NCI-H2029 treated with DMSO at 0.1 percent for 48 hours (cell line): ENCODE measurements at places on chromosomes 7 and 10.
A peak's percentile ranks its signal among the peaks of the same experiment; 100 is the strongest.

DNA sequence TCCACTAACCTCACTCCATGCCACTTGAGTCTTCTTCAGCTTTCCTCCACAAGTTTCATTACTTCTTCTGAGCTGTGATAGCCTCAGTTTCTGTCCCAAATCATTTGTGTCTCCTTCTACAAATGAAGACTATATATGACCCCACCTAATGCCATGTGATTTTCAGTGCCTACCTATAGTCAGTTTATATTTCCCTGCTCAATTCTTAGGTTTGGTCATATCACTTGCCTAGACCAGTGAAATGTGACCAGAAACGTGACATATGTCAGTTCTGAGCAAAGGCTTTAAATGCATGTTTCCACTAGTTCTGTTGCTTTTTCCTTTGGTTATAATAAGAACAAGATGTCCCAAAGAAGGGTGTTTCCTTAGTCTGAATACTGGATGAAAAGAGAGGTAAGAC lies 24.6 kb upstream of the REEP3 start:
- DNase-seq, result no peak

DNA sequence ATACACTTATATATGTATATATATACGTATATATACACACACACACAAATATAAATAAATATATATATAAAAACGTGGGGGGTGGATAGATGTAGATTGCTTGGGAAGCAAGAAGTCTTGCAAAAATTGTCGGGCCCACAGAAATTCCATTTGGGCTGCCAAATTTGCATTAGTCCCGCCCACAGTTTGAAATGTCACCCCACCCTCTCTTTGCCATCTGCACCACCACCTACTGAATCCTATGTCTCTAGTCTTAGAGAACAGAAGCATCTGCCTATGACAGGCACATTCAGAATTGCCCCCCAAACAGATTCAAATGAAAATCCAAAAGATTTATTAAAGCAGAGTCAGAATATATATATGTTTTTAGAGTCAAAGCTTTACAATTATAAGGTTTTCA lies 25.6 kb upstream of the CACNA2D1 start:
- DNase-seq, result no peak

- DNase-seq, result no peak
Measured at GRCh38 chr10:34884272-34884952, 69.3 kb upstream of the PARD3 start.

GRCh38 chr10:132293813-132294520 lies 13.8 kb downstream of the STK32C start:
- no peak for DNase-seq

DNA sequence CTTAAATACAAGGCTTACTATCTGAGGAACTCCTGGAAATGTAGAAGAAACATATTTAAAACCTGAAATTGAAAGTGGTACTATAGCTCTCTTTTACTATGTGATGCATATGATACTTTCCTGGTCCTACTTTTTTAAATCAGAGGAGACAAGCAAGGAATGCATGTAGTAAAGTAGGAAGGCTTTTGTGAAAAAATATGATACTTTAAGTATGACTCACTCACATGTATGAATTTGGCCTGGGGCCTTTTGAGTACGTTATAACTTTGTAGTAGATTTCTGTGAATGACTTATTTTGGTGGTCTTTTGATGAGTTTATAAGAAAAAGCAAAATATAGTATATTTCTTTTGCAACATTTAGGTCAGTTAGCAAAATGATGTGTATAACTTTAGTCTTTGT lies 53.8 kb downstream of the TAX1BP1 start:
- no peak for DNase-seq

GRCh38 chr10:102537367-102537766 lies 33.6 kb downstream of the SUFU start:
- no peak for DNase-seq

DNA sequence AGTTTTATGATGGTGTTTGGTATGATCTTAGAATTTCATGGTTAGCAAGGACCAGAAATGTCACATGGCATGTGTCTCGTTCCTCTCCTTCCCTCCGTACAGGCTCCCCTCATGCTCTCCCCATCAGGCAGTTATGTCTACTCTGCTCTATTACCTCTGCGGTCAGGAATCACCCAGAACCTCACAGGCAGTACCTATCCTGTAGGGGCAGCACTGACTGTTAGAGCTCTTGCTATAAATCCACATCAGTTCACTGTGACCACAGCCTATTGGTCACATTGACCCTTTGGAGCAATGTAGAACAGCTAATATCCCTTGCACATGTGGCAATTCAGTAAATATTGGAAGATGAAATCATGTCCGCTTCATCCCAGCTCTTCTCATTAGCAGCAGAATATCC lies 151.8 kb downstream of the WNT2 start:
- no peak for DNase-seq

DNA sequence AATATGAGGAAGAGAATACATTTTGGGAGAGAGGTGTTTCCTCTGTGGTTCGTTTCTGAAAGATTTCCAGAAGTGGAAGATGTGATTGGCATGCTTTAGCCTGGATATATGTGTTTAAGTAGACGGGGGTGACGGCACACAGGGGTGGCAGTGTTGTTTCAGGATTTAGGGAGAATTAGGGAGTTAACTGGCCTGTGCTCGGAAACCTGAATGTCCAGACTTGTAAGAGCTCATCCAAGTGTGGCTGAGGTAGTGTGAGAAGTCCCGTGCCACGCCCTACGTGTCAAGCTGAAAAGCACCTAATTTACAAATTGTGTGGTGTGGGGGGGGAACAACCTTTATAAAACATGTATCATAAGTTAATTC lies 1.1 kb downstream of the RALA start:
- DNase-seq, result no peak

GRCh38 chr7:128453836-128454804 lies 1.6 kb upstream of the HILPDA start:
- no peak for DNase-seq

DNA sequence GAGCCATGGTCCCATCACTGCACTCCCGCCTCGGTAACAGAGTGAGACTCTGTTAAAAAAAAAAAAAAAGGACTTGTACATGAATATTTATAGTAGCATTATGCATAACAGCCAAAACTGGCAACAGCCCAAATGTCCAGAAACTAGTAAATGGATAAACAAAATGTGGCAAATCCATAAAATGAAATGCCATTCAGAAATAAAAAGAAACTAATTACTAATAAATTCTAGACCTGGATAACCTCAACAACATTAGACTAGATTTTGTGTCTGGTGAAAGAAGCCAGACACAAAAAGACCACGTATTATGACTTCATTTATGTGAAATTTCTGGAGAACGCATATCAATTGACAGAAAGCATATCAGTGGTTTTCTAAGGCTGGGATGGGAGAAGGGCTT lies 74.5 kb downstream of the HPSE2 start:
- DNase-seq, result no peak

- no peak for DNase-seq
Measured at GRCh38 chr10:77223526-77224460, 413.8 kb downstream of the KCNMA1 start.

DNA sequence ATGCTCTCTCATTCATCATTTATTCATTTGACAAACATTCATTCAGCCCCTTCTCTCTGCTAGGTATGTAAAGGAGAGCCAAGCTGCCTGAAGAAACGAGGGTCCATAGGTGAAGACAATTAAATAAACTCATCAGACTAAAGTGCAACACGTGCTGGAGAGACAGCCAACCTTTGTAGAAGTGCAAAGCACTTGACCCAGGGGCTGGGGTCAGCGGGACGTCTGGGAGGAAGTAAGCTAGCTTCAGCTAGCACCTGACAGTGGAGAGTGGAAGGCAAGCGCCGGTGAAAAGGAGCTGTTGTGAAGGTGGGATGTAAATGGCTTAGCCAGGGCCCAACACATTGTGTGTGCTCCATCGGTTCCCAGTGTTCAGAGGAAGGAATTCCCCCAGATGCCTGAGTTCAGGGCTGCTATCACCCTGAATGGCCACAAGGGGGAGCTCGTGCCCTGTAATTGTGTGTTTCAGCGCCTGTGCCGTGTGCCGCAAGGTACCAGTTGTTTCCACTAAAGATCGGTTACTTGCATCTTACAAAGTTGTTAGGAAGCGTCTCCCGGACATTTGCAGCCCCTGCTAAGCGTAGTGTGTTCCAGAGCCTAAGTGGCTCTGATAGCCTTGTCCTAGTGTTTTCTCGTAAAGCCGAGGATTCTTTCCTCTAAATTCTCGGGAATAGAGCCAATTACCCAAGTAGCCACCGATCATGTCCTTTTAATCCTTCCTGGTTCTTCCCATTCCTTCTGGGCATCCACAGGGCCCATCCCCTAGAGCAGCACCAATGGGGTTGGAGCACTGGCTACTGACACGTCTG lies 30.6 kb downstream of the TLX1 start:
- DNase-seq, result peak; percentile 33

DNA sequence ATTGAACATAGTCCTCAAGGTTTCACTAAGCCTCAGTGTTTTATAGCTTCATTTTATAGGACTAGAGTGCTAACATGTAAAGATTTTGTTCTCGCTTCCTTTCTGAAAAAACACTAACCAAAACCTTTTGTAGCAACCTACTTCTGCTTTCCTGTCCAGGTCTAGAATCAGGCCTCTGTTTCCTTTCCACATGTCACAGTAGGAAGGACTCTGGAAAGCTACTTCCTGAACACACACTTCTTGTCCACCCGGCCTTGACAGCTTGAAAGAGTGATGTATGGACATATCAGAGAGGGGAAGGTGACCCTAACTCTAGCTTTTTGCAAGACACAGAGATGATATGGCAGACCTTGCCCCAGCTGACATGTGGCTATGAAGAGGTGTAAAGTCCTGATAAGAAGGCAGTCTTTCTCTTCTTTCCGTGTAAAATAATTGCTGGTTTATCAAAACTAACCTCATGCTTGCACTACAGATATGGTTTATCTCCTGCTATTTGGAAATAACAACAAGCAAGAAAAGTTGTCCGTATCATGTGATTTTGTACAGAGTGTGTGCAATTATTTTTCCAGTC lies 175.4 kb downstream of the SKAP2 start:
- no peak for DNase-seq

- no peak for DNase-seq
Measured at GRCh38 chr7:20399521-20399920, 68.8 kb downstream of the ITGB8 start.

DNA sequence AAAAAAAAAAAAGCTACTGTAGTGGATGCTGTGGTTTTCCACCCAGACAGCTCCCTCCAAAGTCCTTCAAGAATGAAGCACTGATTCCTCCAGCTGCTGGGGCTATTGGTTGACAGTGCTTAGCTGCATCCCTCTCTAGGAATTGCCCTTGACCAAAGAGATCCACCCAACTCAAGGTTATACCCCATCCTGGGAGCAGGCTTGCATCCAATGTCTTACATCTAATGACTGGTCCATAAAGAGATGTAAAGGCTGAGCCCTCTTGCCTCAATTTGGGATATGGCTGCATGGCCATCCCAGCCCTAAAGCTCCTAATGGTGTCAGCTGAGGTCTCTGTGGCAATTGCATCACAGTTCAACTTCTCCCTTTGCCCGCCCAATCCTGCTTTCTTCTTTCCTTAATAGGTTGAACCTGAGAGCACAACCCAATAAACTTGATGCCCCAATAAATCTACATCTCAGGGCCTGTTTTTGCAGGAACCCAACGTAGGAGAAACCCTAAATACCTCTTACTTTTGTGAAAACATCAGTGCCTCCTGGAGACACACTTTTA lies 4.4 kb downstream of the GPR37 start:
- DNase-seq, result no peak

DNA sequence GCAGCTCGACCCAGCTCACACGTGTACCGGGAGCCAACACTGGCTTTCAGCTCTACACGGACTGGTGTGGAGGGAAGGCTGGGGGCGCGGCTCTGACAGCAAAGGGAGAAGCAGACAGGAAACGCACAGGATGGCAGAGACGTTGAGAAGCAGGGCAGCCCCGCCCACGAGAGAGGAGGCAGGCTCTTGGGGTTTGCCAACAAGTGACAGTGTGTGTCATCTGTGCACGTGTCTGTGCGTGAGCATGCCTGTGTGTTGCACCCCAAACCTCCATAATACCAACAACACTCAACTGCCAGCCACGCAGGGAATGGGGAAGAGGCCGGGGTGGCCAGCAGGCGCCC lies 64.4 kb upstream of the PDGFA start:
- no peak for DNase-seq

GRCh38 chr7:110868458-110868857 lies 222.5 kb upstream of the LRRN3 start:
- DNase-seq, result no peak

DNA sequence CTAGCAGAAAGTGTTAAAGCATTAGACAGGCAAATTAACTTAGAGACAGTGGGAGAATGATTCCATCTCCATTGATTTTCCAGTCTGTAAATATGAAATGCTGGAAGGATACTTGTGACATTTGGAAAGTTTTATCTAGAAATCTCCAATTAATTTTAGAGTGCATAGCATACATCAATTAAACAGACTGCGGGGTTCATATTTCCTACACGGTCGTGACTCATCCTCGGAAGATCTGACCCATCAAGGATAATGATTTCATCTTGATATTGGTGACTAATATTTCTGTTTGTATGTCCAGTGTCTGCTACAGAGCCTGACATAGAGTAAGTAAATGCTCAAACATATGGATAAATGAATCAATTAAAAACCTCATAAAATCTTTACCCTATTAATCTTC lies 474.9 kb downstream of the KCNMA1 start:
- no peak for DNase-seq

- no peak for DNase-seq
Measured at GRCh38 chr7:147516391-147516790, 1074.2 kb upstream of the C7orf33 start.

- DNase-seq, result no peak
Measured at GRCh38 chr10:93369588-93370164, 112.5 kb downstream of the MYOF start.

DNA sequence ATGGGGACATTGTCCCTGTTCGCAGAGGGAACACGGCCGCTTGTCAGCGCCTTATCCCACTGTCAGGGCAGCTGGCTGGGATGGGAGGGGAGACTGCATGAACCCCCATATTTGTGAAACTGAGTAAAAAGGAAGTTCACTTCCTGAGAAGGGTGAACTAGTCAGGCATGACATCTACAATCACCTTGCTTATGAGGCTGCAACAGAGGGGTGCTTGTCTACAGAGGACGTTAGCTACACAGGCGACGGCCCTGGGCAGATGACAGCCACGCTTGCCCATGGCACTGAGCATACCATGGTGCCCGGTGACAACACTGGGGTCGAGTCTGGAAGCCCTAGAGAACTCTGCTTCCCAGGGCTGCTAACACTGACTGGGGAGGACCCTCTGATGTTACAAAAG lies 46.0 kb upstream of the KDM7A start:
- no peak for DNase-seq

DNA sequence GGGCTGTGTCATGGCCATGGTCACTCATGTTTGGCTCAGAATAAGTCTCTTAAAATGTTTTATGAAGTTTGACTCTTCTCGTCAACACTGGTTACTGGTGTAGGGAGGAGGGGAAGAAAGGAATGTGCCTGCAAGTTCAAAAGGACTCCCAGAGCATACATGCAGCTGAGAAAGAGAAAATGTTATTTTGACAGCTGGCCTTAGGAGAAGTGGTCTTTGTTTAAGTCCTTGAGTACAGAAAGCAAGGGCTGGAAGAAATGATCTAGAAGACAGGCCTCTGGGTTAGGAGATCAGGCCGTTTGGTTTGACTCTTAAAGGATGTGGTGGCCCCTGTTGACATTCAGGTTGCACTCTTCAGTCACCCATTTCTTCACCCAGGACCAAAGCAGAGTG lies 245.5 kb downstream of the REEP3 start:
- no peak for DNase-seq

- DNase-seq, result no peak
Measured at GRCh38 chr10:9311702-9312499, 1257.4 kb downstream of the GATA3 start.
